Anterior cingulate cortex (tissue), 58 donors: ENCODE measurements at places on chromosomes 6 and 20.

GRCh38 chr6:157632821-157633220 is 190.2 kb upstream of the SNX9 start:
- DNase-seq, result no peak

- no peak for DNase-seq
Measured at GRCh38 chr6:42315259-42315990, 97.8 kb upstream of the MRPS10 start.

DNA sequence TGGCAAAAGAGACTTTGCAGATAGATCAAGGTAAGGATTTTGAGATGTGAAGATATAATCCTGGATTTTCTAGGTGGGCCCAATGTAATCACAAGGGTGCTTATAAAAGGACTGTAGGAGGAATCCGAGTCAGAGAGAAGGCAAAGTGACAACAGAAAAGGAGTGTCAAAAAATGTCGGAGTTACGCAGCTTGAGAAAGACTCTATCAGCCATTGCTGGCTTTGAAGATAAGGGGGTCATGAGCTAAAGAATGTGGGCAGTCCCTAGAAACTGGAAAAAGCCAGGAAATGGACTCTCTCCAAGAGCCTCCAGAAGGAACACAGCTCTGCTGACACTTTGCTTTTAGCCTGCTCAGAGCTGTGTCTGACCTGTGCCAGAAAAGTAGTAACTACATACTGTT is 8.7 kb upstream of the RWDD1 start:
- DNase-seq, result no peak

DNA sequence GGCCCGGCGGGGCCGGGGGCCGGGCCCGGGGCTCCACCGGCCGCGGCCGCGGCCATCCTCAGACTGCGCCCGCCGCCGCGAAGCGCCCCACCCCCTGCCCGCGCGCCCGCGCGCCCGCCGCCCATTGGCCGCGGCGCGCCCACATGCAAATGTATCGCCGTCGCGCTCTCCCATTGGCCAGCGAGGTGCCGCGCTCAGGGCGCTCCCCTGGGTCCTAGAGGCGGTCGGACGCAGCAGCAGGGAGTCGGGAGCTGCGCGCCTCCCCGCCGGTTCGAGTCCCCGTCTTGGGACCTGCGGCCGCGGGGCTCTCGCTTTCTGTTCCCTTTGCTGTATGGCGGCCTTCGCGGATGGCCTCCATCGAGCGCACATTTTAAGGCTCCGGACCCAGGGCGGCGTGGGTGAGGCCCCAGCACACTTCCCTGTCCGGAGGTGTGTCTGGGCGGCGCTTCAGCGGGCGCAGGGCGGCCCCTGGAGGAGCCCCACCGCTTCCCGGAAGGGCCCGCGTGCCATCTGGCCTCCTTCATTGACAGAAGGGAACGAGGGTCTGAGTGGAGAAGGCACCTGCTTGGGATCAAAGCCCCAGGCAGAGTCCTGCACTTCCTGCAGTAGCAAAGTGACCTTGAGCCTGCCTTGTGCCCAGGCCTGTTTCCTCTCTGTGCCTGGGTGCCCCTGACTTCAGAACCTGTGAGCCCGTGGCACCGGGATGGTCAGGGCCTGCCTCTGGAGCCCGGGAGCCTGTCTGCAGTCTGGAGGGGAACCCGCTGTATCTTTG is at the start of gene CABLES2:
Gene CABLES2, minus strand, starts transcription at position 65 of the 772 bp plus-strand sequence. Its CDS starts 9 bp downstream, at position 56.
- peak; percentile 89 for DNase-seq

DNA sequence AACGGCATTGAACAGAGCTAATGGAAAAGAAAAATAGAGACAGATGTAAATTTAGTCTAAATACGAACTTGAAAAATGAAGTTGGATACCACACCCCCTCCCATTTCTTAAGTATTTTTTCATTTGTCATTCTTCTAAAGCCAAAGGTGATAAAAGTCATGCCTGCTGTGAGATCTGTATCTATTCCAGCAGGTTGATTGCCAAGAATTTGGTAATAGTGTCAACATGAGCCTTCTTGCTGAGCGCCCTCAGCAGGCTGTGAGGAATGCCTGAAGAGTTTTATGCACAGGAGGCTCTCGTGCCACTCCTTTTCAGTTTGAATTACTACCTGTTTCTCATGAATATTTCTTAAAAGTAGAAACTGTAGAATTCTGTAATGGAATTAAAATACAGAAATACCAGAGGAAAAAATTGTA is 165.4 kb downstream of the QKI start:
- no peak for DNase-seq
